ENCODE measurements at places on chromosomes 11 and 22. TPM values are rescaled to one million over a fixed set of nuclear protein-coding genes. Genes with fewer than 3 reads are reported as not detected.
A peak's percentile ranks its signal among the peaks of the same experiment; 100 is the strongest.

DNA sequence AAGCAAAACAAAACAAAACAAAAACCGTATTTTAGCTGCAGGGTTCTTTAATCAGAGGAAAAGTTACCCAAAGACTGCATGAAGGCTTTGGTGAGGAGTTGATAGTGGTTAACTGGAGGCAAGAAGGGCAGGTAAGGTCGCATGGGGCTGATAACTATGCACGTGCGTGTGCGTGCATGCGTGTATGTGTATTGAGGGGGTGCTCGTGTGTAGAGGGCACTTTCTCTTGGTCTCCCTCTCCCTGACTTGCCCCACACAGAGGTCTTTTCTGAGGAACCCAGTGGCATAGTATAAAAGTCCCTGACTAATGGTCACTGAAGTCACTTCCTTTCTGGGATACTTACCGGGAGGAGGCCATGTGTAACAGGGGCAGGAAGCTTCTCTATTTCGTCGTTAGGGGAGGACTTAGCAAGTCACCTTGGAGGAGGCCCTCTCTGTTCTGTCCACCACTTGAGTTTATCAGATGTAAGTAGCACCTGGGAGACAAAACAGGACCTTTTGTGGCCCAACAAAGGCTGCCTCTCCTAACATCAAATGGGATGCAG is 20.1 kb upstream of the FCHSD2 start:
- no peak for DNase-seq
- no peak overlapping the region for H3K4me3 ChIP-seq
- H3K36me3 ChIP-seq, result no peaks in the 10 kb centered on the region
- peaks cover 4% of the 10 kb centered on the region for H3K4me1 ChIP-seq
- H3K27me3 ChIP-seq, result no peaks in the 10 kb centered on the region
- H3K27ac ChIP-seq, result no peak overlapping the region

GRCh38 chr22:49116486-49117120 is 711.1 kb downstream of the BRD1 start:
- H3K27ac ChIP-seq, result no peak overlapping the region
- DNase-seq, result no peak
- H3K36me3 ChIP-seq, result no peaks in the 10 kb centered on the region
- H3K4me1 ChIP-seq, result peaks cover 16% of the 10 kb centered on the region
- H3K27me3 ChIP-seq, result no peaks in the 10 kb centered on the region
- no peak overlapping the region for H3K4me3 ChIP-seq

DNA sequence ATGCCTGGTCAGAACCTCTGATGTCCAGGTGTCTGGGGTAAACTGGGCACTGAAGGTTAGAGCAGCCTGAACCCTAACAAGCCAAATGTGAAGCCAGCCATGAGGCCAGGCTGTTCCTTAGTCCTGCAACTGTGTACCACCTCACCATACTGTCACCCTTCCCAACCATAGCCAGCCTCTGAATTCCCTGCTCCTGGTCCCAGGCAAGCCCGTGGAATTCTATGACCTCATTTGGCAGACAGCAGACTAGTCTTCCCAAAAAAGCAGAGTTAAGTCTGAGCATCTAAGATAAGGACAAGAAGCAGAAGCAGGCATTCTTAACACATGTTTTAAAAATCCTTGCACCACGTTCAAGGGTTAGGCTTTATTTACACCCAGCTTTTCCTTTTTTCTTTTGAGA is 134.8 kb downstream of the C11orf58 start:
- H3K4me1 ChIP-seq, result peaks cover 20% of the 10 kb centered on the region
- H3K27ac ChIP-seq, result no peak overlapping the region
- no peak for DNase-seq
- H3K27me3 ChIP-seq, result no peaks in the 10 kb centered on the region
- no peaks in the 10 kb centered on the region for H3K36me3 ChIP-seq

DNA sequence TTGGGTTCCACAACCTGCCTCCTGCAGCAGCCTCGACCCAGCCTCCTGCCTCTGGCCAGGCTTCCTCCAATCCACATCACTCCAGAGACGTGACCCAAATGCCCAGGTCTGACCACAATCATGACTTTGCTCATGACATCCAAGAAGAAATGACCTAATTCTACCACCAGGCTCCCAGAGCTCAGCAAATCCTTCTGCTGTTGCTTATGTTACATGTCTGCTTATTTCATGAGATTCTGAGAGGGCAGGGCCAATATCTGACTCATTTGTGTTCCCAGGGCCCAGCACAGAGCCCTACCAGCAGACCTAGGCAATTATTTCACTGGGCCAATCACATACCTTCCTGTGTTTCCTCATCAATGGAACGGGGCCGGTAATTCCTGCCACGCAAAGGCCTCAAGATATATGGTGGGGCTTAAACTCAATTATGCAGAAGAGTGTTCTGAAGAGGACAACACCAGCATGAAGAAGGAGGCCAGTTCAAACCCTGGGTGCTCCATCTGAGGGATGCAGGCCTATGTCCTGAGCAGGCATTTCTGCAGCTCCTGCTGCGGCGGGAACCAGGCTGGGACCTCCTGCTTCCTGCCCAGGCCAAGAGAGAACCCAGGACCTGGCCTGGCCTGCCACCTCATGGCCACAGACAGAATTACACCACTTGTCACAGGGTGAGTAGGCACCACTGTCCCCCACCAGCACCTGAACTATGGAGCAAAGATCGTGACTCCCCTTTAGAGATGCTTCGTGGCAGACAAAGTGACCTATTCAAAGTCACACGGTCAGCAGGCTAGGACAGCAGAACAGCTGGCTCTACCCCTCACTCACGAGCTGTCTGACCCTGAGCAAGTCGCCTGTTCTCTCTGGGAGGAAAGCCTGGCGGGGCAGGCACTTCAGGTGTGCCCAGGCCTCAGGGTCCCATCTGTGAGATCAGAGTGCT is 5.9 kb downstream of the CENPM start:
- peaks cover 70% of the 10 kb centered on the region for H3K36me3 ChIP-seq
- H3K4me1 ChIP-seq, result peaks cover 29% of the 10 kb centered on the region
- peak; percentile 91 for DNase-seq

Gene NLRP6
- 0.09 TPM for total RNA-seq

GRCh38 chr11:90700789-90701439 is 478.1 kb upstream of the CHORDC1 start:
- H3K4me1 ChIP-seq, result peaks cover 23% of the 10 kb centered on the region
- no peak for DNase-seq
- no peak overlapping the region for H3K27ac ChIP-seq
- H3K36me3 ChIP-seq, result no peaks in the 10 kb centered on the region
- H3K27me3 ChIP-seq, result no peaks in the 10 kb centered on the region

DNA sequence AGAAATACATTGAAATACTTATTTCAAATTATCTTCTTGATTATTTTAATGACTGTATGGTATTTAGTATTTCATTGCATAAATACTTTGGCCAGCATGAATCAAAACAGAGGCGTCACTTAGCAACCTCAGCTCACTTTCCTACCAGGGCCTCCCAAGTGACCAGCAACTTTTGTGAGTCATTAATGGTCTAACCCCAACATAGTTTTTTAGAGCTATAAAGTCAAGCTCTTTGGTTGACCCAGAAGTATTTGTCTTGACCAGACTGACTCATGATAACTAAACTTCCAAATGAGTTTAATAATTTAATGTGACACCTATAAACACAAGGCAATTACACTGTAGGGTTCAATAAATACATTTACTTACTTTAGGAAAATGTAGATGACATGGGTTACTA is 27.9 kb upstream of the RBMXL2 start:
- H3K4me1 ChIP-seq, result peaks cover 6% of the 10 kb centered on the region
- no peaks in the 10 kb centered on the region for H3K36me3 ChIP-seq

DNA sequence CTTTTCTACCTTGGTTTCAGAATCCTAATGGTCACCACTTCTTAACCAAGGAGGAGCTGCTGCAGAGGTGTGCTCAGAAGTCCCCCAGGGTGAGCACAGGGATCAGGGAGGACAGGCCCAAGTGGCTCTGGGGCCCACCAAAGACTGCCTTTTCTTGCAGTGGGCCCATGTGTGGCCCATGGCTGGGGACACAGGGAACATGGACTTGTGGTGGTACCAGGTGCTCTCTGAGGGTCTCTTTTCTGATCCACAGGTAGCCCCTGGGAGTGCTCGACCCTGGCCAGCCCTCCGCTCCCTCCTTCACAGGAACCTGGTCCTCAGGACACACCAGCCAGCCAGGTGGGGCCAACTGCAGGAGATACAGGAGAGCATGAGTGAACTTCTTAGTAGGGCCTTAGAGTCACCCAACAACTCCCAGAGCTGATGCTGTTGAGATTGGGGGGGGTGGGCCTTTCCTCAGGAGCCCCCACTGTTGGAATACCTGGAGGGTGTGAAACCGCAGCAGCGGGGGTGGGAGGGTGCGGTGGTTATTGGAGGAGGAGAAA is 2.0 kb downstream of the MUS81 start:
- DNase-seq, result no peak
- H3K27me3 ChIP-seq, result no peaks in the 10 kb centered on the region
- no peak overlapping the region for H3K27ac ChIP-seq
- H3K4me1 ChIP-seq, result peaks cover 14% of the 10 kb centered on the region
- peak overlapping the region; percentile 90 for H3K4me3 ChIP-seq

- DNase-seq, result no peak
- H3K27ac ChIP-seq, result no peak overlapping the region
- H3K27me3 ChIP-seq, result no peaks in the 10 kb centered on the region
- H3K4me1 ChIP-seq, result peaks cover 10% of the 10 kb centered on the region
These were observed 332.0 kb downstream of the TENM4 start for GRCh38 chr11:79108851-79109250.

- peak overlapping the region; percentile 99 for H3K27ac ChIP-seq
- peaks cover 16% of the 10 kb centered on the region for H3K4me1 ChIP-seq
- H3K36me3 ChIP-seq, result peaks cover 17% of the 10 kb centered on the region
- H3K27me3 ChIP-seq, result no peaks in the 10 kb centered on the region
- peak overlapping the region; percentile 99 for H3K4me3 ChIP-seq
These were observed 16.2 kb downstream of the BAD start for GRCh38 chr11:64268025-64268892.

DNA sequence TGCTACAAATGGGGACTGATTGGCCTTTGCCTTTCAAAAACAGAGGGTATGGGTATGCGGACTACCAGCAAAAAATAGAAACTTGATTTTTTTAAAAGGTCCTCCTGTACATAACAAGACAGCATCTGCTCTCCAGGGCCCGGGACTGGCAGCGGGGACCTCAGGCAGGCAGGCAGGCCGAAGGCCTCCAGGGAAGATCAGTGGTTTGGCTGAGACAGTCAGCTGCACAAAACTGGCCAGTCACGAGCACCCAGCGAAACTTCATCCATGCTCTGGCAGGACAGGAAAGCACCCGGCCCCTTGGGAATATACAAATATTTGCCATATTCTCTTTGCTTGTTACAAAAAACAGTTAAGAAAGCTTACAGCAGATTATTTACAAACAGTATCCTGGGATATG is 11.0 kb downstream of the RPL27A start:
- H3K36me3 ChIP-seq, result peaks cover 61% of the 10 kb centered on the region
- DNase-seq, result no peak
- no peaks in the 10 kb centered on the region for H3K27me3 ChIP-seq

Gene MUC5AC
- not detected for total RNA-seq

Gene CCND1
- total RNA-seq, result 224 TPM

GRCh38 chr22:26364066-26365015 is 64.7 kb upstream of the ASPHD2 start:
- H3K27me3 ChIP-seq, result peaks cover 5% of the 10 kb centered on the region
- peak; percentile 79 for DNase-seq
- no peak overlapping the region for H3K27ac ChIP-seq

Gene APOBEC3B
- 4.0 TPM for total RNA-seq

DNA sequence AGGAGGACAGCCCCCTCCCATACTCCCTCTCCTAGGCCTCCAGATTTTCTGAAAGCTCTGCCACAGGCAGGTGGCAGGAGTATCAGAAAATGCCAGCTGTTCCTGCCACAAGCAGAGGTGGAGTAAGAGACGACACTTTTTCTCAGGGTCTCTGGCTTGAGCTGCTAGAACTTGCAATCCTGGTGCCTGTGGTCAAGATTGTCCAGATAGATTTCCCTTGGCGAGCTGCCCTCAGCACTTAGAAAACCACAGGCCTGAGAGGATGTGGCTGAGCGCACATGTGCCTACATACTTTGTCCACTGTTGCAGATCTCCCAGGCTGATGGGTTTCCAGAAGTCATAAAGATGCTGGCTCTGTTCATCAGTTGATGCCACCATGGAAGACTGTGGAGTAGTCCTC is 65.7 kb upstream of the NAV2 start:
- no peaks in the 10 kb centered on the region for H3K36me3 ChIP-seq
- DNase-seq, result no peak
- no peaks in the 10 kb centered on the region for H3K4me1 ChIP-seq
- H3K27ac ChIP-seq, result no peak overlapping the region
- no peaks in the 10 kb centered on the region for H3K27me3 ChIP-seq
- H3K4me3 ChIP-seq, result no peak overlapping the region

GRCh38 chr11:32939046-32939445 is 46.4 kb downstream of the QSER1 start:
- H3K27me3 ChIP-seq, result no peaks in the 10 kb centered on the region
- H3K36me3 ChIP-seq, result peaks cover 72% of the 10 kb centered on the region
- peaks cover 20% of the 10 kb centered on the region for H3K4me1 ChIP-seq

- H3K27me3 ChIP-seq, result no peaks in the 10 kb centered on the region
- no peak overlapping the region for H3K27ac ChIP-seq
- DNase-seq, result no peak
- H3K36me3 ChIP-seq, result no peaks in the 10 kb centered on the region
- no peaks in the 10 kb centered on the region for H3K4me1 ChIP-seq
- no peak overlapping the region for H3K4me3 ChIP-seq
These were observed 647.6 kb downstream of the BRD1 start for GRCh38 chr22:49179886-49180682.

DNA sequence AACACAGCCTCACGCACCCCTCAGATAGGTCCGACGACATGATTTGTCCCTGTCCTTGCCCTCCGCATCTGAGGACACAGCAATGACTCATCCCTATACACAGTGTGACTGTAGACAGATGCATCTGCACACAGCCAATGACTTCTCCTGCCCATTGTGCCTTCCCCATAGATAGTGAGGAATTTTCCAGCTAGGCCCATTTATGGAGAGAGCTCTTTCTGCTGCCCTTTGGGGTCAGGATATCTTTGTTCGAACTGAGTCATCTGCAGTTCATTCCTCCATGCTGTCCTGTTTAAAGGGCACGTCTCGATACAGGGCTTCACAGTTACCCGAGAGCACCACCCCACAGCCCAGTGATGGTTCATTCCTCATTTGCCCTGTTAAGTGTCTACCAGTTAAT is 96.7 kb downstream of the LARGE1 start:
- peak overlapping the region; percentile 81 for H3K27ac ChIP-seq
- peaks cover 69% of the 10 kb centered on the region for H3K4me1 ChIP-seq
- no peaks in the 10 kb centered on the region for H3K27me3 ChIP-seq
- H3K4me3 ChIP-seq, result no peak overlapping the region
- DNase-seq, result no peak

GRCh38 chr11:76721755-76722677 is 51.5 kb upstream of the LRRC32 start:
- peak overlapping the region; percentile 39 for H3K4me3 ChIP-seq
- DNase-seq, result peak; percentile 88
- peaks cover 5% of the 10 kb centered on the region for H3K4me1 ChIP-seq
- peaks cover 22% of the 10 kb centered on the region for H3K27me3 ChIP-seq
